ENCODE measurements at places on chromosomes 2 and 18.

GRCh38 chr2:177573120-177573519 is 180.5 kb downstream of the AGPS start:
- no peak for DNase-seq
- no peaks in the 10 kb centered on the region for H3K4me1 ChIP-seq
- H3K27me3 ChIP-seq: no peaks in the 10 kb centered on the region
- H3K4me3 ChIP-seq: no peak overlapping the region

- H3K4me1 ChIP-seq: no peaks in the 10 kb centered on the region
- no peaks in the 10 kb centered on the region for H3K36me3 ChIP-seq
- no peak overlapping the region for H3K27ac ChIP-seq
- no peaks in the 10 kb centered on the region for H3K27me3 ChIP-seq
- DNase-seq: no peak
Measured at GRCh38 chr2:31523871-31524492, 56.8 kb downstream of the SRD5A2 start.

DNA sequence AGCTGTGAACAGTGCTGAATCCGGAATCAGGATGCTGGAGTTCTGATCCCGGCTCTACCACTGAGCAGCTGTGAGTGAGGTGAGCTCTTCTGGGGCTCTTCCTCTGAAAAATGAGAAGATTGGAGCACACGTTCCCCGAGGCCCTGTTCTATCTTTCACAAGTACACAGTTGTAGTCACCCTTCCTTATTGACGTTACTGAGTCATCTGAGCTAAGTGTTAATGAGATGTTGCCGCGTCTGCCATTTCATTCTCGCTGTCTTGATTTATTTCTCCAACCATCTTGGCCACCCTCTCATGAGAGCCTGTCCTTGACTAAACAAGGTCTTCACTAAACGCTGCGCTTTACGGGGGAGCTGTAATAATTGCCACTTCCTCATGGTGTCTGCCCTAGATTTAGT is 31.9 kb upstream of the EFR3B start:
- DNase-seq: no peak
- no peaks in the 10 kb centered on the region for H3K27me3 ChIP-seq
- H3K4me3 ChIP-seq: no peak overlapping the region
- H3K36me3 ChIP-seq: no peaks in the 10 kb centered on the region
- H3K4me1 ChIP-seq: no peaks in the 10 kb centered on the region
- H3K27ac ChIP-seq: no peak overlapping the region

- no peak for DNase-seq
- H3K36me3 ChIP-seq: no peaks in the 10 kb centered on the region
- no peak overlapping the region for H3K27ac ChIP-seq
- no peak overlapping the region for H3K4me3 ChIP-seq
- no peaks in the 10 kb centered on the region for H3K4me1 ChIP-seq
Measured at GRCh38 chr2:240289701-240290431, 145.6 kb upstream of the GPC1 start.

GRCh38 chr2:230871361-230872150 is 6.8 kb downstream of the ITM2C start:
- no peaks in the 10 kb centered on the region for H3K27me3 ChIP-seq
- no peak overlapping the region for H3K4me3 ChIP-seq
- H3K27ac ChIP-seq: no peak overlapping the region

DNA sequence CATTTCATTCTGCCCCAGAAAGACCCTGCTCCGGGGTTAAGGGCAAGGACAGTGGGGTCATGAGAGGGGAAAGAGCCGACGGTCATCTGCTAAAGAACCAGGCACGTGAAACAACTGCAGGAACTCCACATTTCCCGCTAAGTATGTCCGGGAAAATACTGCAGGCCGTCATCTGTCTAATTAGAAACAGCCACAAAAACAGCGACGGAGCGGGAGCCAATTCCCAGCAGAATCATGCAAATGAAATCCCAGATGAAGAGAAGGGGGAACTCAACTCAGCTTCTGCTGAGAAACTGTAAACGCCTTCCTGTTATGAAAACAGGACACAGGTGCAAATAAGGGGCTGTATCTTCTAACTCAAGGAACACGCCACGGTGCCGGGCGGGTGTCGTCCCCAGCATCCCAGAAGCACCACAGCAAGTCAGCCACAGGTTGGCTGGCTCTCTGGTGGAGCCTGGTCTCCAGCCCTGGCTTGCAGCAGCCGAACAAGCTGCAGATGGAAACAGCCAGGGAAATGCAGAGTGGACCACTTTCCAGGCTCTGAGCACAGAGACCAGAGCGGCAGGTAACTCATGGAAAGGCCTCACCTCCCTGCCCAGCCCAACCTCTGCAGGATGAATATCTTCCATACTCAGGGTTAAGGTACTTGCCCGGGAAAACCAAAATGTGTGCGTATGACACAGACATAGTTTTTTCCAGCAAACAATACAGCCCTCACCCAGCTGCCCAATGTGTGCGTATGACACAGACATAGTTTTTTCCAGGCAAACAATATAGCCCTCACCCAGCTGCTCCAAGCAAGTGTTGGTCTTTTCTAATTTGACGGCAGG is 28.9 kb downstream of the PXDN start:
- DNase-seq: no peak
- no peaks in the 10 kb centered on the region for H3K27me3 ChIP-seq
- peaks cover 41% of the 10 kb centered on the region for H3K4me1 ChIP-seq
- H3K4me3 ChIP-seq: no peak overlapping the region

GRCh38 chr2:100394111-100394641 is 23.3 kb downstream of the CHST10 start:
- peak overlapping the region; percentile 31 for H3K4me3 ChIP-seq
- H3K36me3 ChIP-seq: no peaks in the 10 kb centered on the region
- no peaks in the 10 kb centered on the region for H3K4me1 ChIP-seq

DNA sequence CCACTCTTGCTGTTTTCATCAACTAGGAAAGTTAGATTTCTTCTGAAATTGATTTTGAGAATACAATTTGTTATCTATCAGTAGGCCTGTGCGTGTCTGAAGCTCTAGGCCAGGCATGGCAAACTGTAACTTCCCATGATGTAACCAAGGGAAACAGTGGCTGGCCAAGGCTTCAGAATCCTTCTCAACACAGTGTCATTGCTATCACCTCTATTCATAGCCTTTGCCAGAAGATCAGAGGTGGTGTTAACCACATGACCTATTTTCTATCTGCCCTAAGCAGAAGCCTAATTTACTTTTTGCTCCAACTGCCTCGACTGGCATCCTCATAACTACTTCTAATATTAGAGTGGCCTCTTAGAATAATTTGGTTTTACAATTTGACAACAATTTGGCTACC is 2.5 kb downstream of the ITGB6 start:
- no peak for DNase-seq
- no peaks in the 10 kb centered on the region for H3K27me3 ChIP-seq
- H3K27ac ChIP-seq: no peak overlapping the region
- no peak overlapping the region for H3K4me3 ChIP-seq

DNA sequence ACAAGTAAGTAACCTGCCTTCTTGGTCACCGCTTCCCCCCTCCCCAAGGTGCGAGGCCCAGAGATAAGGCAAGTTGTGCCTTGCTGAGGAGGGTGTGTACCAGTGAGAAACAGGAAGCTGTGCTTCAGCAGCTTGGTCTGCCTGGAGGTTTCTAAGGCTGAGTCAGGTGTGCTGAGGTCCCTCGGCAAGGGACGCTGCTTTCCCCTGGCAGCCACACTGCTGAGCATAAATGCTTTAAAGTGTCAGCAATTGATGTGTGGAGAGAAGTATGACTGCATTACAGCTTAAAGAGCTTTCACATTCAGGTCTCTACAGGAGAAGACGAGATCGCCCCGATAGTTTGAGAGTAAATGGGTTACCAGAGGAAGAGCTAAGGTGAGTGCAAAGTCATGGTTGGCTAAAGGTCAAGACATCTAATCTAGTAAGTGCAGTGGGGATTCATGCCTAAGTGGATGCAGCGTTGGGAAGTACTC is 86.9 kb downstream of the LIMS1 start:
- DNase-seq: peak; percentile 91
- H3K4me3 ChIP-seq: peak overlapping the region; percentile 58
- H3K27ac ChIP-seq: peak overlapping the region; percentile 71
- no peaks in the 10 kb centered on the region for H3K27me3 ChIP-seq

DNA sequence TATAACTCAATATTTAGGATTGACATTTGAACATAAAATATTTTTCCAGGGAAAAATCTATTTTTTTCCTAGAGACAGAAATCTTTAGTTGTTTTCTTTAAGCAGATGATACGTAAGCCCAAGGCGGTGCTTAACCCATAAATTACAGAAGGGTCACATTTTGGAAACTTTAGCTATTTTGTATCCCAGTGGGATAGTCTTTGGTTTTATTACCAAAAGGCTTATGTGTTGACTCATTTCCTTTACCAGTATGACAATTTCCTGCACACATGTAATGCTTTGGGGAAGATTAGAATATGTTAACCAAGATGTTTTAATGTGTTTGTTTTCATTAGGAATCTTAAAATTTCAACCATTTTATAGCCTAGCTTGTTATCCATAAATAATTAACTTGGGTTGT is 24.8 kb downstream of the DYNC1I2 start:
- H3K36me3 ChIP-seq: peaks cover 8% of the 10 kb centered on the region

DNA sequence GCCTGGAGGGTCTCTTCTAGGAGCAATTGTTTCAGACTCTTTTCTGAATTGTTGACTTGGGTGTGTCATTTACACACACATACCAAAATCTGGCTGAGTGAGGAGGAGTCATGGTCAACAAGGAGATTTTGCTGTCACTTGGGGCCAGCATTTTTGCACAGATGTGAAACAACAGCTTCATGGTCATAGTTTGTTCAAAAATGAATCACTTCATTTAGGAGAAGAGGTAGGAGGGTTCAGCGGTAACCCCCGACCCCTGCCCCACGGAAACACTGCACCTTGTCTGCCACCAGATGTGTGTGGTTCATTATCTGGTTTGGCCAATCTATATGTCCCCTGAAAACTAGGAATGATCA is 42.2 kb downstream of the LBH start:
- no peak overlapping the region for H3K27ac ChIP-seq
- no peak for DNase-seq
- H3K36me3 ChIP-seq: no peaks in the 10 kb centered on the region
- peaks cover 39% of the 10 kb centered on the region for H3K4me1 ChIP-seq

- H3K4me3 ChIP-seq: no peak overlapping the region
- no peaks in the 10 kb centered on the region for H3K36me3 ChIP-seq
- no peaks in the 10 kb centered on the region for H3K27me3 ChIP-seq
- no peaks in the 10 kb centered on the region for H3K4me1 ChIP-seq
- DNase-seq: no peak
- H3K27ac ChIP-seq: no peak overlapping the region
Measured at GRCh38 chr2:173087793-173088496, 12.3 kb downstream of the MAP3K20 start.

DNA sequence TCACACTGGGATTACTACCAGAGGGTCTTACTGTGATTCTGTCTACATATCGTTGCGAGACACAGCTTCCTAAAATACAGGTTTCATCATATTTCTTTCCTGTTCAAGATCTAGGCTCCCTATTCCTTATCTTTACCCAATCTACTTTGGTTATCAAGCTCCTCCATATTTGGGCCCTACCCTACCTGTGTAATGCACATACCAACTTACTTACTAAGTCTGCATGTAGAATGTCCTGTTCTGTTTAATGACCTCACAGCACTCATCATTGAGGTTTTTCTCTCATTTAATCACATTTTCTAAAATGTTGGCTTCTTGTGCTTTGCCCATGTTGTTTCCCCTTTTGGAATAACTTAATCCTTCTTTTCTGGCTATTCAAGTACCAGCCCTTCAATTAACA is 551.1 kb downstream of the ZEB2 start:
- DNase-seq: no peak
- H3K4me3 ChIP-seq: no peak overlapping the region
- no peaks in the 10 kb centered on the region for H3K27me3 ChIP-seq
- H3K4me1 ChIP-seq: no peaks in the 10 kb centered on the region

GRCh38 chr18:55525845-55526244 is 62.1 kb downstream of the TCF4 start:
- no peaks in the 10 kb centered on the region for H3K4me1 ChIP-seq
- H3K27ac ChIP-seq: no peak overlapping the region
- H3K4me3 ChIP-seq: no peak overlapping the region
- no peak for DNase-seq
- H3K36me3 ChIP-seq: no peaks in the 10 kb centered on the region

DNA sequence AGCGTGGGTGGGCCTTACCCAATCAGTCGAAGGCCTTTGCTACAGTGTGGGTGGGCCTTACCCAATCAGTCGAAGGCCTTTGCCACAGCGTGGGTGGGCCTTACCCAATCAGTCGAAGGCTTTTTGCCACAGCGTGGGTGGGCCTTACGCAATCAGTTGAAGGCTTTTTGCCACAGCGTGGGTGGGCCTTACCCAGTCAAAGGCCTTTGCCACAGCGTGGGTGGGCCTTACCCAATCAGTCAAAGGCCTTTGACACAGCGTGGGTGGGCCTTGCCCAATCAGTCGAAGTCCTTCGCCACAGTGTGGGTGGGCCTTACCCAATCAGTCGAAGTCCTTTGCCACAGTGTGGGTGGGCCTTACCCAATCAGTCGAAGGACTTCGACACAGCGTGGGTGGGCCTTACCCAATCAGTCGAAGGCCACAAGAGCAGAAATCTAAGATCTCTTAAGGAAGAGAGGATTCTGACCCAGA is 16.3 kb upstream of the GAL3ST2 start:
- no peaks in the 10 kb centered on the region for H3K36me3 ChIP-seq
- H3K4me1 ChIP-seq: peaks cover 15% of the 10 kb centered on the region
- H3K27ac ChIP-seq: no peak overlapping the region
- no peaks in the 10 kb centered on the region for H3K27me3 ChIP-seq

- DNase-seq: no peak
- H3K4me1 ChIP-seq: no peaks in the 10 kb centered on the region
- H3K4me3 ChIP-seq: no peak overlapping the region
- H3K27ac ChIP-seq: no peak overlapping the region
- H3K27me3 ChIP-seq: no peaks in the 10 kb centered on the region
- H3K36me3 ChIP-seq: no peaks in the 10 kb centered on the region
Measured at GRCh38 chr2:189425676-189426075, 15.6 kb upstream of the WDR75 start.

- DNase-seq: no peak
- no peak overlapping the region for H3K4me3 ChIP-seq
- H3K27me3 ChIP-seq: no peaks in the 10 kb centered on the region
Measured at GRCh38 chr18:25795213-25795612, 295.2 kb downstream of the SS18 start.

GRCh38 chr2:159875083-159875482 is 77.1 kb upstream of the CD302 start:
- peaks cover 32% of the 10 kb centered on the region for H3K36me3 ChIP-seq
- no peak for DNase-seq
- no peak overlapping the region for H3K27ac ChIP-seq
- H3K27me3 ChIP-seq: no peaks in the 10 kb centered on the region
- no peaks in the 10 kb centered on the region for H3K4me1 ChIP-seq
- H3K4me3 ChIP-seq: no peak overlapping the region

DNA sequence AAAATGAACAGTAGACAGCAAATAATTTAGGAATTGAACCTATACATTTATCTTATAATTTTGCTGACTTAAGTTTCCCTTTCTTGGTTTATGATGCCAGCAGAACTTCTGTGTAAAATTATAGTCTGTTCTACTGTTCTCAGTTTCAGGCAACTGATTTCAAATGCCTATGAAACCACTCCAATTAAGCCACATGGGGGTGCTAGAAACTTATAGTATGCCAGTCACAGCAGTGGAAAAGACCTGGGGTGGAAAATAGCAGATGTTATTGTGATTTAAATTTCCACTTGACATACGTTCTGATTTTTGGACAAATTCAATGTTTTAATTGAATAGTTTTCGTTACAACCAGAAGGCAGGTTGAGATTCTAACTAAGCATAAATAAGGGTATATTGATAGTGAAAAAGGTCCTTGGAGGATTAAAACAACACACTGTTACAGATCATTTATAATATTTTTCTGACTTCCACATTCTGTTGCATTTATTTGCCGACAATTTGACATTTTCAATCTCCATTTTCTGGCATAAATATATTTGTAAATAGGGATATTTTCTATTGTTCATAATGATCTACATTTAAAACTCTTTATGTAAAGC is 61.4 kb downstream of the CPS1 start:
- H3K4me1 ChIP-seq: no peaks in the 10 kb centered on the region
- H3K4me3 ChIP-seq: no peak overlapping the region
- H3K36me3 ChIP-seq: no peaks in the 10 kb centered on the region
- no peak overlapping the region for H3K27ac ChIP-seq

Data from spleen (tissue), 13 donors.